A549 treated with Mapracorat at 1 μM for 4 hours (cell line): ENCODE measurements at places on chromosomes 5 and 9. TPM values are rescaled to one million over a fixed set of nuclear protein-coding genes. Genes with fewer than 3 reads are reported as not detected.

QRFP gene
- total RNA-seq: not detected in 5 replicates

SLC1A1 gene
- 0.82 to 1.7 TPM (median 1.1 TPM) in 5 replicates for total RNA-seq

GM2A gene
- total RNA-seq: 16.1 to 18.1 TPM (median 17.1 TPM) in 5 replicates

SMIM33 gene
- not detected in 5 replicates for total RNA-seq

NIM1K gene
- total RNA-seq: 0.07 to 0.50 TPM (median 0.14 TPM) in 5 replicates

PCDHGA4 gene
- 0.07 to 0.22 TPM (median 0.12 TPM) in 5 replicates for total RNA-seq

KCNV2 gene
- total RNA-seq: not detected in 5 replicates

CDH18 gene
- not detected in 5 replicates for total RNA-seq

ABCA2 gene
- 19.0 to 29.4 TPM (median 26.7 TPM) in 5 replicates for total RNA-seq

ATOSB gene
- total RNA-seq: 8.1 to 12.5 TPM (median 11.1 TPM) in 5 replicates

GABRA6 gene
- total RNA-seq: not detected in 5 replicates

INSL6 gene
- not detected in 5 replicates for total RNA-seq

RETREG1 gene
- 1.6 to 3.7 TPM (median 3.3 TPM) in 5 replicates for total RNA-seq

ANKRD31 gene
- 0.02 to 0.07 TPM (median 0.05 TPM) in 4 of 5 replicates, not detected in the other for total RNA-seq
